Stimulated activated naive B cell treated with anti-CD40 and anti-IgM and Interleukin-4, amounts not matched to agents 10 μg/mL and 1 μg/mL and 100 μg/mL, for 72 hours (primary cell): ENCODE measurements at places on chromosomes 12 and 14.

DNA sequence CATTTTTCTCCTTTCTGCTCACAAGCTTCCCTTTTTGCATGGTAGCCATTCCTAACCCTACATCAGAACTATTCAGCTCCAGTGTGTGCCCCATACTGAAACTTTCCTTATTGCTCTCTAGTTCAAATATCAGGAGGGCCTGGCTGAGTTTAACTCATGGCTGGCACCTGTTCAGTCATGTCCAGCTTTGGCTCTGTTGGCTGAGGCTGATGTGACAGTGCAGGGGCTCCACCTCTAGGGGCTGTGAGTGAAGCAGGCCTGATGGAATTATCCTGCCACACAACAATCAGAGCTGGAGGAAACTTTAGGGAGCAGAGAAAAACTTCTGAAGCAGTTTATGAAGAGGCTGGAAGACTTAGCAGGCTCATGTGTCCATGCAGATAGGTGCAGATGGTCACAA, 8.5 kb downstream of the COQ6 start:
- no peak overlapping the region for H3K27ac ChIP-seq
- no peaks in the 10 kb centered on the region for H3K27me3 ChIP-seq
- H3K4me1 ChIP-seq: no peaks in the 10 kb centered on the region
- no peak overlapping the region for H3K4me3 ChIP-seq

DNA sequence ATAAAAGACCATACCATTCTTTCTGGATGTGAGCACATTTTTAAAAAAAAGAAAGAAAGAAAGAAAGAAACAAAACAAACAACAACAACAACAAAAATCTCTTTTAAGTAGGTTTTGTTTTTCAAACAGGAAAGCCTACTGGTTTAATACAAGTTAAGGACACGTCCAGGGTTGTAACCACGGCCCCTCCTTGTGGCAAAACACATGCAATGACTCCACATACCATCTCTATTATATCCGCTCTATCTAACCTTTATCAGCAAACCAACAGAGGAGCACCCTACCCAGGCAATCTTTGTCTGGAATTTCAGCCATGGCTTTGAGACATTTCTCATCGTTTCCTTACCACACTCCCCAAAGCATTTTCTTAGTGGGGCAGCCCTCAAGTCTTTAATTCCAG, 360.5 kb upstream of the TMPO start:
- no peaks in the 10 kb centered on the region for H3K27me3 ChIP-seq
- no peak overlapping the region for H3K4me3 ChIP-seq
- no peaks in the 10 kb centered on the region for H3K4me1 ChIP-seq
- no peaks in the 10 kb centered on the region for H3K36me3 ChIP-seq
- H3K27ac ChIP-seq: no peak overlapping the region

- H3K4me3 ChIP-seq: no peak overlapping the region
- no peaks in the 10 kb centered on the region for H3K27me3 ChIP-seq
- no peak for DNase-seq
- H3K36me3 ChIP-seq: no peaks in the 10 kb centered on the region
- no peak overlapping the region for H3K27ac ChIP-seq
These were observed 42.9 kb upstream of the SINHCAF start for GRCh38 chr12:31368666-31369361.

- no peaks in the 10 kb centered on the region for H3K27me3 ChIP-seq
- H3K4me1 ChIP-seq: no peaks in the 10 kb centered on the region
- DNase-seq: no peak
- H3K36me3 ChIP-seq: no peaks in the 10 kb centered on the region
- H3K27ac ChIP-seq: no peak overlapping the region
These were observed 203.5 kb upstream of the NOS1 start for GRCh38 chr12:117564881-117565280.

DNA sequence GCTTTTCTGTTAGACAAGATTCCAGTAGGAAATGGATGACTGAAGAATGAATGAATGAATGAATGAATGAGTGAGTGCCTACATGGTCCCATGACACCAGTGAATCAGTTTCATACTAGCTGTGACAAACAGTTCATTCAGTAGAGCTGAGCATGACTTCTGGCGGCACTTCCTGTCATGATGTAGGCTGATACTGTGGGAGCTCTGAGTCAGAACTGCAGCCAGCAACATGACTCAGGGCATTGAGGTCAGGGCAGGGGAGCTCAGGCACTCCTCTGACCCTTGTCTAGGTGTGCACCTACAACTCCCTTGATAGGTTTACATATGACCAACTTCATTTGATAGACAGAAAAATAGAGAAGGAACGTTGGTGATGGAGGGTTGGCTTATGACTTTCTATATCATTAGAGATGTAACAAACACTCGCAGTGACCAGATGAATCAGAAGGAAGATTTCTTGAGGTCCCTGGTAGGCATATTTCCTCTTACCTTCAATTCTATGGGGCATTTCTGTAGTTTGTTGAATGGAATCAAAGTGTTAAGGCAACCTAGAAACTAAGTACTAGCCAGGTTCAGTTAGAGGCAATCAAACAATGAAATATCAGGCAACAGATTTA, 139.3 kb upstream of the ARHGAP5 start:
- no peak overlapping the region for H3K4me3 ChIP-seq
- no peaks in the 10 kb centered on the region for H3K36me3 ChIP-seq
- peak; percentile 64 for DNase-seq
- H3K27ac ChIP-seq: peak overlapping the region; percentile 9
- peaks cover 6% of the 10 kb centered on the region for H3K27me3 ChIP-seq

GRCh38 chr12:131095826-131096680, 142.3 kb downstream of the ADGRD1 start:
- no peak overlapping the region for H3K4me3 ChIP-seq
- H3K36me3 ChIP-seq: no peaks in the 10 kb centered on the region
- H3K27ac ChIP-seq: peak overlapping the region; percentile 11
- no peak for DNase-seq
- peaks cover 4% of the 10 kb centered on the region for H3K27me3 ChIP-seq
